ENCODE measurements at places on chromosomes 7 and 10.

DNA sequence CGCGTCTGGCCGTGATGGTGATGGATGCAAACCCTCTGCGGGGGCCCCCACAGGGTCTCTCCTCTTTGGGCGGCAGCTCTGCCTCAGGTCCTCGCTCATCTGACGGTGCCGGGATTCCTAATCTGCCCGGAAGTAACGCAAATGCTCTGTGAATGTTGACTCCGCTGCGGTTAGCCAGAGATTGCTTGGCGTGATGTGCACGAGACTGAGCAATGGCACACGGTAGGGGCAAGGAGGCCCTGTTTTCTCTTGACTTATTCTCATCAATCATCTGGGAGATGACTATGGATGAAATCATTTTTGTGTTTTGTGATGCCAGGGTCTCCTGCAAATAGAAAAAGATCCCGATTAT is 116.5 kb upstream of the ADAM12 start:
- no peak for DNase-seq

GRCh38 chr10:86647773-86648703 is 6.3 kb upstream of the OPN4 start:
- DNase-seq, result no peak

- no peak for DNase-seq
Measured at GRCh38 chr7:121005996-121006584, 17.6 kb downstream of the CPED1 start.

- DNase-seq, result no peak
Measured at GRCh38 chr10:3306050-3306449, 133.5 kb upstream of the PITRM1 start.

- DNase-seq, result no peak
Measured at GRCh38 chr10:121800146-121800545, 127.7 kb downstream of the ATE1 start.

GRCh38 chr7:67962863-67963262 is 966.2 kb downstream of the TYW1 start:
- no peak for DNase-seq

GRCh38 chr7:137001041-137001440 is 132.6 kb downstream of the CHRM2 start:
- DNase-seq, result no peak

- no peak for DNase-seq
Measured at GRCh38 chr10:44835300-44835699, 75.8 kb upstream of the TMEM72 start.

GRCh38 chr7:36119005-36119706 is 33.9 kb upstream of the EEPD1 start:
- DNase-seq, result peak; percentile 26

DNA sequence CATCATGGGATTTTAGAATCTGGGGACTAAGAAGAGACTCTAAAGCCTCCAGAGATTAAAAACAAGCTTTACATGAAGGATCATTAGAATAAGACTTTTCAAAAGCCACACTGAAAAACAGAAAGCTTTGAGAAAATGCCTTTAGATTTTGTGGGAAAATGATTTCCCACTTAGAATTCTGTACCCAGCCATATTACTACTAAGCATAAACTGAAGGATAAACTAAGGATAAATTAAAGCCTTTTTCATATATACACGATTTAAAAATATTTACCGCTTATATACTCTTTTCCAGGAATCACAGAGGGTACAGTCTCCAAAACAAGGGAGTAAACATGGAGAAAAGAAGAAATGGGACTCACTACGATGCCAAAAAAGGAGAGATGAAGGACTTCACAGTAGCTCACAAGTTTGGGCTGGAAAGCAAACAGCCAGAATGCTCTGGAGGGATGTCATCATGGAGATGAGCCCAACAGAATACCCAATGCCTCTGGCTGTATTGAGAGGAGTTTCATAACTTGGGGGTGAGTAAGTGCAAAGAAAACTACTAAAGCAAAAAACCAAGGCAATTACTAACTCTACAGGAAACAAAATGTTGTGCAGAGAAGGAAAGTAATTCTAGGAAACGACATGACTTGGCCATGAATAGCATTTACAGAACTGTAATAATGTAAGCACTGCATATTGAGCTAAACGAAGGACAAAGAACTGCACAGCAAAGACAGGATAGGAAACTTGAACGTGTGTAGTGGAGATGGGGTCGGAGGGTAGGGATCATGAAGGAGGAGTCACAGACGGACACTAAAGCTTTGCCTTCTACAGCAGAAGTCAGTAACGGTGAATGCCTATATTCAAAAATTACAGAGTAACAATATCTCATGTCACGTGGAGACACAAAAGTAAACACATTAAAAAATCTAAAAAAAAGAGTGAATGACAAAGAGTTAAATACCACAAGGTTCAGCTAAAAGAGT is 61.4 kb upstream of the ASAH2 start:
- DNase-seq, result no peak

DNA sequence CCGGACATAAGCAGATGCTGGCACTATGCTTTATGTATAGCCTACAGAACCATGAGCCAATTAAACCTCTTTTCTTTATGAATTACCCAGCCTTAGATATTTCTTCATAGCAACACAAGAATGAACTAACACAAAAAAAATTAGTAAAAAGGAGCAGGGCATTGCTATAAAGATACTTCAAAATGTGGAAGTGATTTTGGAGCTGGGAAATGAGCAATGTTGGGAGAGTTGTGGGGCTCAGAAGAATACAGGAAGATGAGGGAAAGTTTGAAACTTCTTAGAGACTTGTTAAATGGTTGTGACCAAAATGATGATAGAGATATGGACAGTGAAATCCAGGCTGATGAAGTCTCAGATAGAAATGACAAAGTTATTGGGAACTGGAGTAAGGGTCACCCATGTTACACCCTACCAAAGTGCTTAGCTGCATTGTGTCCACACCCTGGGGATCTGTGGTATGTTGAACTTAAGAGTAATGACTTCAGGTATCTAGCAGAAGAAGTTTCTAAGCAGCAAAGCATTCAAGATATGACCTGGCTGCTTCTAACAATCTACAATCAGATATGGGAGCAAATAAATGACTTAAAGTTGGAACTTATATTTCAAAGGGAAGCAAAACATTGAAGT is 24.2 kb downstream of the PNLIPRP3 start:
- DNase-seq, result no peak

DNA sequence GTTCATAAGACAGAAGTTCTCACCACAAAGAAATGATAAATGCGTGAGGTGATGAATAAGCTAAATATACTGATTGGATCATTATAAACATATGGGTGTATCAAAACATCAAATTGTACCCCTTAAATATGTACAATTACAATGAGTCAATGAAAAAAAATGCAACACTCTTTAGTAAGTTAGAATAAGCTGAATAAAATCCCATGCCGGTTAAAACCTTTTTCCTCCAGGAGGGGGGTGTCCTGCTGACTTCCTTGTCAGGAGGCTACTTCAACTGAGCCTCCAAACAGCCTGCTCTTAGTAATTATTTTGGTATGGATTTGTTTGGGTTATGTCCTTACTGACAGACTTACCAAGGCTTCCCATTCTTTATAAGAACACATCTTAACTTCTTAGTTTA is 649.1 kb downstream of the INHBA start:
- DNase-seq, result no peak

GRCh38 chr10:58028597-58029366 is 238.9 kb downstream of the IPMK start:
- no peak for DNase-seq

- no peak for DNase-seq
Measured at GRCh38 chr10:2117641-2118040, 380.3 kb upstream of the ADARB2 start.

DNA sequence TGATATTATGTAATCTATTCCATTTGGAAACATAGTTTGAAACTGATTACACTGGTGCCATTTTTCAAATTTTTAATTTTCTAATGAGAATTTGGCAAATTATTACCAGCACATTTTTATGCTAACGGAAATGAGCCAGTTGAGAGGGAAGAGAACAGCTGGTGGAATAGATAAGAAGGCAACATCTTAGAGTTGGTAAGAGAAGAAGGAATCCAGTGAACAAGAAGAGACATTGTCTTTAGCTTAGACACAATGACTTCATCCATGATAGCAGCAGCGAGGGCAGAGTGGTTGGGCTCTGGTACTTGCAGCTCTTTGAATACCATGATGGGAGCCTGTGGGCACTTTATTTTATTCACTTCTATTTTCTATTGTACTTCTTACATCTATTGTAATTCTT is 89.6 kb downstream of the CHRM2 start:
- peak; percentile 8 for DNase-seq

DNA sequence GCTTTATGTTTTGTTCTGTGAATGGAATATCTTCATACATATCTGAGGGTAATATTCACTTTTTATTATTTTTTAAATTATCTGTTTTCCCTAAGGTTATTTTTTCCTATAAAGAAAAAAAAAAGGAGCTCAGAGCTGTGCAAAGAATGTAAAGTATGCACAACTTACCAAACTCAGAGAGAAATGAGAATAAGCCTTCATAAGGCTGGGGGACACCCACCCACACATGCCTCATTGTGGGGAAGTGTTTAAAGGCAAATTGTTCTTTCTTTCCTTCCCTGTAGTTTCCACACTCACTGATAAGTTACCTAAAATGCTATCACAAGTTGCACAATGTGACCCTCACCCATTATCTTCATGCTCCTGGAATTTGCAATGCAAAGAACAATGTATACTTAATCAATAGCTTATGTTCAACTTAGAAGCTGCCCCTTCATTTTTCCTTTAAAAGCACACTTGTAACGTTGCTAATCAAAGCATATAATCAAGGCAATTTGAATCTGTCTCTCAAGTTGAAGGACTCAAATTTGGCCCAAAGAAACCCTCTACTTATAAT is 108.1 kb downstream of the GNAT3 start:
- DNase-seq, result no peak

GRCh38 chr10:89274928-89275327 is 23.4 kb upstream of the LIPA start:
- DNase-seq, result no peak

DNA sequence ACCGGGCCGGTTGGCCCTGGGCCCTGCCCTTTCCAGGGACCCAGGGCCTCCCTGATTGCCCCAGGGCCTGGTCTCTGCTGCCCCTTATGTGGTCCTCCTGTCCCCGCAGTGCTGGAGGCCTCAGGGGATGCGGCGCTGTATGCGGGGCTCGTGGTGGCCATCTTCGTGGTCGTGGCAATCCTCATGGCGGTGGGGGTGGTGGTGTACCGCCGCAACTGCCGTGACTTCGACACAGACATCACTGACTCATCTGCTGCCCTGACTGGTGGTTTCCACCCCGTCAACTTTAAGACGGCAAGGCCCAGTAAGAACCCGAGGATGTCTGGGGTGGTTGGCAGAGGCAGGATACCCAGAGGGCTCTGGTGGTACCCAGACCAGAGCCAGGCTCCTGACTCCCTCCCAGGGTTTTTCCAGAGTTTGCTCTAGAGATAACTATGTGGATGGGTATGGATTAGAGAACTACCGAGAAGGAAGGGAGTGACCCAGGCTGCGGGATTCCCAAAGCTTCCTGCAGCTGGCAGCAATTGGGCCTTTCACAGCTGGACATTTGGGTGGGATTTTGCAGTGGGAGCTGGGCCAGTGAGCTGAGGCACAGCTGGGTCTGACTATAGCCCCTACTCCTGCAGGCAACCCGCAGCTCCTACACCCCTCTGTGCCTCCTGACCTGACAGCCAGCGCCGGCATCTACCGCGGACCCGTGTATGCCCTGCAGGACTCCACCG is 28.1 kb upstream of the SLC29A3 start:
- DNase-seq, result no peak

DNA sequence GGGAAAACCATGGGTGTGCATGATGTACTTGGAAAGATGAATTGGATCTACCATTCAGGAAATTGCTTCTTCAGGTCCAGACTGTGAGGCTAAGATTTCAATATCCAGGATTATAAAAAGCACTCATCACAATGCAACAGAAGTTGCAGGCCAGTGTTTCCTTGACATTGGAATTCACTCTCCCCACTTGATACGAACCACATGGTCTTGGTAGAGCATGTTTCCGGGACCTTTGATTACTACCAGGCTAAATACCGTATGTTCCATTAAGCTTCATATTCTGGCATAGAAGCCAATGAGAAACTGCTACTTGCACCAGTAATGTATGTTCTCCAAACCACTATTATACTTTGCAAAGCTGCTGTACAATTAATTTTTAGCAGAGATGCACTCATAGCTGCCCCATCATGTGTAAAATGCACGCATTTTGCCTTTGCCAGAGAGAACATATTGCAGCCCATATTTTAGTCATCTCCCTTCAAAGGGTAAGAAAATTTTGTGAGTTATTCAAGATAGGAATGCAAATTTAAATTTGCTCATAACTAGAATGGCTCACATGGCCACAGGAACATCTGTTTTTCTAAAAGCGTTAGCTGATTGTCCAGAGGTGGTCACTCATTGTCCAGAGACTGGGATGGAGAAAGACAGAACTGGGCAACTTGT is 8.1 kb downstream of the FRMD4A start:
- DNase-seq, result no peak

DNA sequence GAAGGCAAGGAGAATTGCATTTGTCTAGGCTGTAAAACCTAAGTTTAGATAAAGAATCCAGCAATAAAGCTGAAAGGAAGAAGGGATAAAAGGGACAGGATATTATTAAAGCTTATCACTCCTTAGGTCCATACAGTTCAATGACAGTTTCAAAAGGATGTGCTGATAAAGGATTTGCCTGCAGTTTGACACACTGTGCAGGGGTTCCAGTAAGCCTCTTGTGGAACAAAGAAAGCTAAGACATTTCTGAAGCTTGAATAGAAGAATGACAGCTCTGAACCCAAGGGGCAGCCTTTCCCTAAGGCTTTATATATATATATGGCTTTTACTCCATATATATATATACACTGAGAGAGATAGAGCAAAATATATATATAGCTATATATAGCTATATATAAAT is 276.8 kb upstream of the GRM3 start:
- no peak for DNase-seq

DNA sequence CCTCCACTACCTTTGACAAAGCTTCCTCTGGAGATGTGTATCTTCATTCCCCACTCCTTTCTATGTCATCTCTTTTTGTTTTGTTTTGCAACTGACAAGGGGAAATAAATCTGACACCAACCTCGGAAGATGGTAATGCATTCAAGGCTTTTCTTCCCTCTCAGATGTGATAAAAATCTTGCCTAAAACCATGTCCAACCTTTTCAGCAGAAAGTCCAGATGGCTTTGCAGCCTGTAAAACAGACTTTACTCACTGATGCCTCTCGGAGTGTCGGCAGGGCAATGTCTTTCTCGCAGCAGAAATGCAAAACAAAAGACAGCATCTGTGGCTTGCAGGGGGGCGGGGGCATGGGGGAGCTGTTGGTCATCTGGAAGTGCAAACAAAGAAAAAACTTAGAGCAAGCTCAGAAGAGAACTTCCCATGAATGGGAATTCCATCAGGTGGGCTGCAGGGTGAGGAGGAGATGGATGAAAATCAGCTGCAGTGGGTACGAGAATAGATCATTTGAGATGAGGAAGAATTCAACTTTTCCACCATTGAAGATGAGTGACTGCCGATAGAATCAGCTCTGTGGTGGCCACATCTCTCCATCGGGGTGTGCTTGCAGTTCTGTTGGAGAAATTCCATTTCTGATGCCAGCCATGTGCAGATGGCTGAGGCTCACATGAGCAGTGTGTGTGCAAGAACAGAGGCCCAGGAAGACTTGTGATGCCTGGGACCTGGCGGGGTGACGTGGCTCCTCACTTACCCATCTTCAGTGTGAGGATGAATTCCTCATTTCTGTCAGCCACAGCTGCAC is 237.7 kb downstream of the WDR37 start:
- DNase-seq, result peak; percentile 83
